ENCODE measurements at places on chromosomes 3 and 15.

- DNase-seq = no peak
These were observed 257.6 kb upstream of the GOLGA6L4 start for GRCh38 chr15:83977992-83978391.

DNA sequence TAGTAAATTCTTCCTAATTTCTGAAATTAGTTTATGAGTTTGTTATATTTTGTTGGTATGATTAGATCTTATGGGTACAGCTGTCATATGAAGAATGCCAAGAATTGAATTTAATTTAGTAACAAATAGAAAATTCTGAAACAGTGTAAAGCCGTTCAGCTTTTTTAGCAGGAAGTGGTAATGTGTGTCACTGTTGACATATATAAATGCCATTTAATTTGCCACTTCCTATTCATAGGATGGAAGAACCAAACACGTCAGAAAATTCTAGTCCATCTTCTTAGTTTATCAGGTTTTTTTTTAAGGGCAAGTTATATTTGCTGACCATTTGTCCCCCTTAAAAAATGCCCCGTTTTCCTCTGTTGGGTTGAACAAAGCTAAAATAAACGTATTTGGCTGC, 43.0 kb downstream of the RAB8B start:
- DNase-seq = no peak

DNA sequence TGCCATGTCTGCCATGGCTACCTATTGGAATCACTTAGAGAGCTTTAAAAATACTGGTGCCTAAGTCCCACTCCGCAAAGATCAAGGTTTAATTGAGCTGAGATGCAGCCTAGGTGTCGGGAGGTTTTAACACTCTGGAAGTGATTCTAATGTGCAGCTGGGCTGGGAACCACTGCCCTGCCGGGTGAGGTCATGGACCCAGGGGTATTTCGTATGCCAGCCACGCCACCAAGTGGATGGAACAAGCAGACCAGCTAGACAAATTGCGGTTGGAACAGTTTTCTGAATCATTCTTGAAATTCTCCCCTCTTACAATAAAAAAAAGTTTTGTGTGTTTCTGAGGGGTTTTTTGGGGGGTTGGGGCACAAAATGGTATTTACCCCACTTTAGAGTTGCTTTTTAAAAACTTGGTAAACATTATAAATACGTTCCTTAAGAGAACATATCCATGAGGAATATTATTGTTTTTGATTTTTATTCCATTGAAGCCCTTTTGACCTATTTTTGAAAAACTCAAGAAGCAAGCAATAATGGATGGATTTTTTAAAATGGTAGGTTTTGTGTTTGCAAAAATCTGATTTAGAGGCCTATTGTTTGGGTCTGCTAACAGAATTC, 66.2 kb upstream of the CSTA start:
- peak; percentile 72 for DNase-seq

DNA sequence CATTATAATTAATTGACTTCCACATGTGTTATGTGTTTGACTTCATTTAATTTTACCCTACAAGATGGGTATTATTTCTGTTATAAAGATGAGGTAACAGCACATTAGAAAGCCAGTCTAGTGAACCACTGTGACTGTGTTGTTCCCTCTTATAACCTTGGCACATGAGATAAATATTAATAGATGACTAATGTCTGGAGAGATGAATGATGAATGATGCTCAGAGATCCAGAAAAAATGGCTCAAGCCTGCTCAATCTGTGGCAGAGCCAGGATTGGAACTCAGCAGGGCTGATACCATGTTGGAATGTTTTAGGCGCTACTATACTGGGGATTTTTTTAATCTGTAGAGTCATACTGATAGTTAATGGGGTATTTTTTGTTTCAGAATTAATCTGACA, 118.8 kb upstream of the PTX3 start:
- DNase-seq = no peak

- no peak for DNase-seq
These were observed 8.1 kb upstream of the GAP43 start for GRCh38 chr3:115615001-115615814.

- DNase-seq = no peak
These were observed 115.8 kb upstream of the FLNB start for GRCh38 chr3:57892423-57892822.

- DNase-seq = no peak
These were observed 120.1 kb downstream of the VGLL4 start for GRCh38 chr3:11523572-11524101.

DNA sequence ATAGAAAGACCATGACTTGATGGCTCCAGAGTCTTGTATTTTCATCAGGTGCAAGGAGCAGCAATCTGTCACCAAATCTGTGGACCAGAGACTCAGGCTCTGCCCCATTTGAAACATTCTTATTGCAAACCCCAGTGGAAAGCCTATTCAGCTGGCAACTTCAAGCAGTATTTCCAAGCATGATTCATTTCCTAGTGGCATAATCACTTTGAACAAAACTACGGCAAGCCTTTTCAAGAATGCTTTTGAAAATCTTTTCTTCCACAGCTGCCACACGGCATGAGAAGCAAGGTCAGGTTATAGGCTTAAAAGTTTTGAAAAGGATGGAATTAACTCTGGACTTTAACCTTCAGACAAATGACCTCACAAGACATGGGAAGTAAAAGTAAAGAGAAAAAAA, 122.0 kb upstream of the BFSP2 start:
- no peak for DNase-seq

- DNase-seq = peak; percentile 30
These were observed 44.6 kb upstream of the NEDD4 start for GRCh38 chr15:56038015-56038414.

Data from stimulated activated CD4-positive, alpha-beta T cell treated with anti-CD3 and anti-CD28 coated beads, Interleukin-4, amount 100 ng/mL, for 24 hours (primary cell).